ENCODE measurements at places on chromosomes 7 and 10.

DNA sequence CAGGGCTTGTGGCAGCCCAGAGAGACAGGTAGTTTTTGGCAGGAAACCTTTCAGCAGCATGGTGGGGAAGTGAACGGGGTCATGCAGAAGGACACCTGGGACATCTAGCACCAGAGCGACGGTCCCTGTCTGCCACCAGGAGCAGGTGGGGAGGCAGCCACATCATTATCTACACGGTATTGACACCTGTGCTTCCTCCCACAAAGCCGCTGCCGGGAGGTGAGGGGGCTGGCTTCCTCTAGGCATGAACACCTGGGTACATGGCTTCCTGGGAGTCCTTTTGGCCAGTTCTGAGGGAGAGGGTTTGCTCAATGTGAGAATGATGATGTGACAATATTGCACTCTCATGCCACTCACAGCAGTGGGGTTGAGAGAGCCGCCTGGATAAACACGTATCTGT lies 275.2 kb downstream of the ACTR3B start:
- no peak for DNase-seq

GRCh38 chr10:71371750-71372166 lies 25.0 kb upstream of the CDH23 start:
- no peak for DNase-seq

DNA sequence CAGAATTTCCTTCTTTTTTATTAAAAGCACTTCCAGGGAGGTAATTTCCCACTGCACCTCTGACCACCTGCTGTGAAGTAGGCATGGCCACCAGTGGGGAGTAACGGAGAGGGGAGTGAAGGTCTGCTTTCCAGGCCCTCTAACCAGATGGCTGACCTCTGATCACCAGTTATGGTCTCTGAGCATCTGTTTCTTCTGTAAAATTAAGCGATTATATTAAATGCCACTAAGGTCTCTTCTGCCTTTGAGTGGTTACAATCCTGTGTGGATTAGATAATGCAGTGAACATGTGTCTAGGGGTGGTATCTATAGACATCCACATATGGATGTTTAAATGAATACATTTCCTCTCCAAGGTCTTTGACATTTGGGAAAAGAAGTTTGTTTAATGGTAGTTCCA lies 199.6 kb downstream of the HERPUD2 start:
- no peak for DNase-seq

DNA sequence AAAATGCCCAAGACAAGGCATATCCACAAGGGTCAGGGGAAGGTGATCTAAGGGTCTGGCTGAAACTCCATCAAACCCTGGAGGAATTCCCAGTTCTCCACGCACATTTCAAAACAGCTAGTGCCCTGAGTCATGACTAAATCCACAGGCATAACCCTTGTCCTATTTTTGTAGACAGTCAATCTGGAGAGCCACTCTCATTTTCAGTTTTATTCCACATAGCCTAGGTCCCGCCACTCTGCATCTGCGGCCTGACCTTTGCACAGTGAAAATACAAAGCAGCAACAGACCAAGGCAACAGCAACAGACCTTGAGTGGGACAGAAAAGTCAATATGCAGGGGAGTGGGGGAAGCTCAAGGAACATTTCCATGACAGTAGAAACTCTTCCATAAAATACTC lies 201.4 kb upstream of the NPVF start:
- DNase-seq: no peak

DNA sequence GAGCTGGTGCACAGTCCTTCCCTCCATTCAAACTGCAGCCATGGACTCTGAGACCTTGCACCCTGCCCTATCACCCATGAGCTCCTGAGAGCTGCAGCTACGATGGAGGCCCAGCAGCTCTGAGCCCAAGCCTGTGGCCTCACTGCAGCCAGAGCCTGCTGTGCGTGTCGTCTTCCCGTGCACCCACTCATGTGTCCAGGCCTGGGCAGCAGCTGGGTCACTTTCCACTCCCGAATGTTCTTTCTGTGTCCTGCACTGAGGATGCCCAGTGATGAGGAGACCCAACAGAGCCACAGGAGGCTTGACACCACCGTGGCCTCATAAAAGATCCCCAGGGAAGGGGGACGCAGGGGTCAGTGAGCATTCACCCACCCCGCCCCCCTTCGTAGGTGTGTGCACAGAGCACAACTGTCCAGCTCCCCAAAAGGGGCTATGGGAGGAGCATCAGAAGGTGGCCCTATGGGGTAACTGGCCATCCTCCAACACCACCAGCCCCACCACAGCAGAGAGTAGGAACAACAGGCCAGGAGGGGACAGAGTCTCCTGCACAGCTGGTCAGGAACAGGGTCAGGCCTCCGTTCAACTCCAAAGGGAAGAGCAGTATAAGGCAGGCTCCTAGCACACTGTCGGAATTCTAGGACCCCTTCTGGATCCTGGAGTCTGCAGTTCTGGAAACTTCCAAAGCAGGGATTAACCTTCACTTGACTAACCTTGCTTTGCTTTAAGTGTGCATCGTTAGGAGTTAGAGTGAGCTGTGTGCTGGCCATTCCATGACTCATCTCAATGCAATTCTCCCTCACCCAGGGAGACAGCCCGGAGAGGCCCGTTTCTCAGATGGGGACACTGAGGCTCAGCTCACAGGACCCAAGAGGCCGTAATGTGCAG lies 52.6 kb downstream of the RASGEF1A start:
- no peak for DNase-seq

DNA sequence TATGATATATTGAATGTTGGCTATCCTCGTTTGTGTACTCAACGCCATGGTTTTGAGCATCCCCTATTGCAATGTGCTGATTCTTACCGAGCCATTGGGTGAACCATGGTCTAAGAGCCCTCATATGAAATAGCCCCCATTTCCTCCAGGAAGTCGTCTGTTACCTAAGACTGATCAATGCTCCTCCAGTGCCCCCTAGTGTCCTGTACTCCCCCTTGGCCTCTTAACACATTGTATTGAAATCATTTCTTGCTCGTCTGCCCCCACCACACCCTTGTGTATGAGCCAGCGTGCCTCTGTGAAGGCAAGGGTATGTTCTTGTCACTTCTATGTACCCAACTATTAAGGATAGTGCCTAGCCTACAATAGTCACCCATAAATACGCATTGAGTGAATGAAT lies 11.2 kb upstream of the SLC35B4 start:
- peak; percentile 67 for DNase-seq

Measured in CD4-positive, alpha-beta T cell treated with Interleukin-17A for 4 hours (primary cell).